Stimulated activated CD8-positive, alpha-beta memory T cell treated with anti-CD3 and anti-CD28 coated beads, Interleukin-4, amount 100 ng/mL, for 48 hours (primary cell): ENCODE measurements at places on chromosomes 3 and 15.

DNA sequence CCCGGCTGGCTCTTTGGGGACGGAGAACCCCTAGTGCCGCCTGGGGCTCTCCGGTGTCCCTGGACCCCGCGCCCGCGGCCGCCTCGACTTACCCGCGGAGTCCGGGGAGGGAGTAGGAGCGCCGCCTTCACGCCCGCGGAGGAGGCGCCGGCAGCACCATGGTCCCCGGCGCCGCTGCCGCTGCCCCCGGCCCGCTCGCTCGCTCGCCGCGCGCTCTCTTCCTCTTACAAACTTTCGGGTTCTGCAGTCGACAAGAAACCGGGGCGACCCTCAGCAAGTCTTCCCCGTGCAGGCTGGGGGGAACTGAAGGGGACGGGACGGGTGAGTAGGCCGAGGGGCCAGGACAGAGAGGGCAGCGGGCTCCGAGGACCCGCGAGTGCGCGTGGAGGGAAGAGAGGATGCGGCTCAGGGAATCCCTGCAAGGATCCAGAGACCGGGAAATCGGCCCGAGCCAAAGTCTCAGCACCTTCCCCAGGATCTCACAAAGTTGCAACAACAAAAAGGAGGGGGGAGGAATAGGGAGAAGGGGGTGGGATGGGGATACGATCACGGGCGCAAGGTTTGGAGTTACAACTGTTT is 2.0 kb downstream of the FOXP1 start:
- DNase-seq = peak; percentile 59

- DNase-seq = no peak
Observed at GRCh38 chr3:189096092-189096491, 75.7 kb upstream of the TPRG1 start.

GRCh38 chr3:149450281-149450680 is 24.2 kb upstream of the TM4SF4 start:
- no peak for DNase-seq

- DNase-seq = no peak
Observed at GRCh38 chr15:93268066-93268465, 179.1 kb upstream of the RGMA start.

DNA sequence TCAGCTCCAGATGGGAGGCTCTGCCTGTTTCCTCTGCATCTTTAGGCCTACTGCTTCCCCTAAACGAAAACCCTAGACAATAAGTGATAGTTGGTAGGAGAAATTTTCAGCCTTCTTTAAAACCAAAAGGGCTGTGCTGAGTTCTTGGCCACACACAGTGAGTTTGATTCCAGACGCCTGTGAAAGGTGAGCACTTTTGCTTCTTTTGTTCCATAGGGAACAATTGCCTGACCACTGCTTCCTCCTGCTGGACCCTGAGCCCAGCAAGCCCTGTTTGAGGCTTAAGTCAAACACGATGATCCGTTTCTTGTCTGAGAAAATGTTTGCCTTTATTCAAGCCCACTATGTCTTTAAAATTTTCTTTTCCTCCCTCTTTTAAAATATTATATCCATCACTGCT is 493.9 kb downstream of the ZIC1 start:
- DNase-seq = no peak
